Renal cortical epithelial cell (primary cell): ENCODE measurements at places on chromosomes 5 and 9. TPM values are rescaled to one million over a fixed set of nuclear protein-coding genes. Genes with fewer than 3 reads are reported as not detected.

The NSA2 gene
- 129 and 160 TPM in 2 replicates for total RNA-seq

GRCh38 chr9:114551750-114552685, 35.6 kb upstream of the ATP6V1G1 start:
- DNase-seq = peak; percentile 99

- DNase-seq = no peak
Observed at GRCh38 chr9:112654282-112654681, 63.6 kb downstream of the INIP start.

DNA sequence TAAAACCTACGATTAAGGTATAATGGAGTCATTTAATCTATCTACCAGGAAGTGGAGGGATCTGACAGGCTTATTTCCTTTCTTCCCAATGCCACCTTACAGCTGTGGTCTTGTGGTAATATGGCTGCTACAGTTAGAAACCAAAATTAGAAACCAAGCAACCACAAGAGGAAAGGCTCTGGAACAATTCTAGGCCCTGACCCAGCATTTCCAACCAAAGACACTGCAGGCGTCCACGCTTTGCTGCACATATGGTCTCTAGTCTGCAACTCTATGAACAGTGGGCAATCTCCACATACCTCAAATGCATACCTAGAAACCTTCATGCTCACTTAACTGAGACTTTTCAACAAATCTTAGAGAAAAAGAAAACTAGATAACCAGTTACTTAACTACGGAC, 339.1 kb downstream of the NFIB start:
- peak; percentile 92 for DNase-seq

The TAF11L6 gene
- total RNA-seq = not detected in 2 replicates

GRCh38 chr5:61589946-61590345, 257.9 kb downstream of the ZSWIM6 start:
- no peak for DNase-seq

The FOXI1 gene
- total RNA-seq = not detected in 2 replicates

DNA sequence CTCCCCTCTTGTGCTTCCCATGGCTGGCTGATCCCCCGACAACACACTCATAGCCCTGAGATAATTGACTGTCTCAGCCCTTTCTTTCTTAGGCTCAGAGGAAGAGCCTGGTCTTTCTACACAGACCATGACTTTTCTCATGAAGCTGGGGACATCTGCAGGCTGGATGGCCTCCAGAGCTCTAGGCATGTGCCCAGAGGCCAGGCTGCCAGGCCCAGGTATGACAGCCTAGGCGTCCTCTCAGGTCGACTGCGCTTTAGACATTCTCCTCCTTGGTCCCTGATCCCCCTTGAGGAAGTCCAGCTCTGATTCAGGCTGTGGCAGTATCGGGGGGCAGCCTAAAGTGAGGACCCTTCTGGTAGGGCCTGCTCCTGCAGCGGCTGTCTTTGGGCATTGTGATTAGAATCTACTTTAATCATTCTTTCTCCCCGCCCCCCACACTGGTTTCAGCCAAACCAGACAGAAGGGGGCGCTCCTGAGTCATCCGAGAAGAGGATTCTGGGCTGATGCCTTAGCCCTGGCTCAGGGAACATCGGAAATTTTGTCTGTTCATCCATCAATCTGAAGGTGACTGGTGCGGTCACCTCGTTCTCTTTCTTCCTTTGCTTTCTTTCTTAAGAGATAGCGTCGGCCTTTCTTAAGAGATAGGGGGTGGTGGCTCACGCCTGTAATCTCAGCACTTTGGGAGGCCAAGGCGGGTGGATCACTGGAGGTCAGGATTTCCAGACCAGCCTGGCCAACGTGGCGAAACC, 66.5 kb upstream of the HSPA9 start:
- peak; percentile 32 for DNase-seq

GRCh38 chr9:27864644-27865438, 291.6 kb upstream of the C9orf72 start:
- DNase-seq = peak; percentile 99

The C7 gene
- not detected in 2 replicates for total RNA-seq

DNA sequence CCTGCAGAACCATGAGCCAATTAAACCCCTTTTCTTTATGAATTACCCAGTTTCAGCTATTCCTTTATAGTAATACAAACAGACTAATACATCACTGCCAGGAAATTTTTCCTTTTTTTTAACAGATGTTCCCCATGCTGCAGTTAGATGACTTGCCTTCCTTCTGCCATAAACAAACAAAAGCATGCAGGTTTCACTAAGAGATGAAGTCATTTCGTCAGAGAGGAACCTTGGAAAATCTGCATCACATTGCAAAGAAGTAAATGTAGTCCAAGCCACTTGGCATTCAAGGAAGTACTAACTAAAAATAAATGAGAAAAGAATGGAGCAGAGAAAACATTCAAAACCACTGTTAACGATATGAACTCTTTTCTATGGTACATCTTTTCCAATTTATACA, 194.1 kb upstream of the EFNA5 start:
- peak; percentile 18 for DNase-seq

GRCh38 chr5:138658676-138659075, 83.5 kb upstream of the HSPA9 start:
- no peak for DNase-seq

The WWC1 gene
- total RNA-seq = 173 and 319 TPM in 2 replicates

The TPRN gene
- 4.5 and 10.6 TPM in 2 replicates for total RNA-seq

The NUTM2G gene
- not detected in 2 replicates for total RNA-seq

DNA sequence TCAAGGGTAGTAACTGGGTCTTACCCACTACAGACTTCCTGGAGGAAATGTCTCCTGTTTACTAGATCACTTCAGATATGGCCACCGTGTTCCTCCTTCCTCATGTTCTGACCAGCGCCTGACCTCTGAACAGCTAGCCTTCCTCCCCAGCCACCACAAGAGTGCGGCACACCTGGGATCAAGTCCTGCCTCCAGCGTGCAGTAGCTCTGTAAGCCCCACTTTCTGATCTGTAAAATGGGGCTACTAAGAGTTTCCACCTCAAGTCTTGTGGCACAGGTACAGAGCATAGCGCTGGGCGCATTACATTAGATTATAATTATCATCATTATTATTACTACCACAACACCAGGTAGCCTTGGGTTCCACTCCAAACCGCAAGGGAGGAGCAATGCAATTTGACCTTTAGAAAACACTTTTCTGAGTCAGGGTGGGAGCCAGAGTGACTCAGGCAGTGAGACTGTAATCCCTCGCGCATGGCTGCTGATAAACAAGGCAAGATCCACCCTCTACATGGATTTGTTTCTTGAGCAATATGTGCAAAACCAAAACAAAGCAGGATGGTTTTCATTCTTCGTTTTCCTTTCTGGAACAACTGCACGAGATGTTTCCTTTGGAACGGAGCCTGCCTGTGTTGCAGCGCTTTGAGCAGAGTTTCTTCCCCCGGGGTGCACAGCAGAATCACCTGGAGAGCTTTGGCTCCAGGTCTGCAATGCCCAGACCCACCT, 65.0 kb upstream of the ANGPTL2 start:
- peak; percentile 99 for DNase-seq

The GPRIN1 gene
- 13.2 and 15.3 TPM in 2 replicates for total RNA-seq

GRCh38 chr9:68740561-68740960, 35.5 kb downstream of the PIP5K1B start:
- DNase-seq = peak; percentile 4

DNA sequence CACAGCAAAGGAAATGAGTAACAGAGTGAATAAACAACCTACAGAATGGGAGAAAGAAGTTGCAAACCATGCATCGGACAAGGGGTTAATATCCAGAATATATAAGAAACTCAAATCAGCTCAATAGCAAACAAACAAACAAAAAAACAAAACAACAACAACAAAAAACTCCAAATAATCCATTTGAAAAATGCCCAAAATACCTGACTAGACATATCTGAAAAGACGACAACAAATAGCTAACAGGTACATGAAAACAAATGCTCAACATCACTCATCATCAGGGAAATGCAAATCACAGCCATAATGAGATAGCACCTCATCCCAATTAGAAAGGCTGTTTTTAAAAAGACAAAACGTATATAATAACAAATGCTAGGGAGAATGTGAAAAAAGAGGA, 111.2 kb downstream of the TRPM3 start:
- DNase-seq = no peak

The DIPK1B gene
- 0.52 and 4.0 TPM in 2 replicates for total RNA-seq

The GPX8 gene
- 45.0 and 66.2 TPM in 2 replicates for total RNA-seq

- DNase-seq = no peak
Observed at GRCh38 chr9:81082221-81082620, 607.1 kb downstream of the TLE1 start.

GRCh38 chr9:3773362-3774060, 247.7 kb upstream of the RFX3 start:
- DNase-seq = no peak

DNA sequence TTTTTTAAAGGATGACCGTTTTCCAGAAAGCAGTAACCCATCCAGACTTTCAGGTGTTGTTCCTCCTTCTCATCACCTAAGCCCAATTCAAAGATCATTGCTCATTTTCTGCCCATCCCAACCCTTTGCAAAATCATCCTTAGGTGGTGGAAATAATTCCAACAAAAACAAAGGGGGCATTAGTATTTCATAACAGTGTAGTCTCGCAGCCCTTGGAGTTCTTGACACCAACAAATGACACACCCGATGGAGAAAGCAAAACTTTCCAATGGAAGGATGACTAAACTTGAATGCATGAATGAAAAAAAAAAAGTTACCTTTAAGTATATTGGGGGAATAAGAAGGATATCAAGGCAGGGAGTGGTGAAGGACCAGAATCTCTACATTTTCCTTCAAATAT, 117.0 kb downstream of the PAPPA start:
- DNase-seq = no peak
